ENCODE measurements at places on chromosomes 5 and 9. TPM values are rescaled to one million over a fixed set of nuclear protein-coding genes. Genes with fewer than 3 reads are reported as not detected.

GRCh38 chr9:98154678-98155077 lies 35.7 kb upstream of the TRIM14 start:
- DNase-seq = no peak

DNA sequence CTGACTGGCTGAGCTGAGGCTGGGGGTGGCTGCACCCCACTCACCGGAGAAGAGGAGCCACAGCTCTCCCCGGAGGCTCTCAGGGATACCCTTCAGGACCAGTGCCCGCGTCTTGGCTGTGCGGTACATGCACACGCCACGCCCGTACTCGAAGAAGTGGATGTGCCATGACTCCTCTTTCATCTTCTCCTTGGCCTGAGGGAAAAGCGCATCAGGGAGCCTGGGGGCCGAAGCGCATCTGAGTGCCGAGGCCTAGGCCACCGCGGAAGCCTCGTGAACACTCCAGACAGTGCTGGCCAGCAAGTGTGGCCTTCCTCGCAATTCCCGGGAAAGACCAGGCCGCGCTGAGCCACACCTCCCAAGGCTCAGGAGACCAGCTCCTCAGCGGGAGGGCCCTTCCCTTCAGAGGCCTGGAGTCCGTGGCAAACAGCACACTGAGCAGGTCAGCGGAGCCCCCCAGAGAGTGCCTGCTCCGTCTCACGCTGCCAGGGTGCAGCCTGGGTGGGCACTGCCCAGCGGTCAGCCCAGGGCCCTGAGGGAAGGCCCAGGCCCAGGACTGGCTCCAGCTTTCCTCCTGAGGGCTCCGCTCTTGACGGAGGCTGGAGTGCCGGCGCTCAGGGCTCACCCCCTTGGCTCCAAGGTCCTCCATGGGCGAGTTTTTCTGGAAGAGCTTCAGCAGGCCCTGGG lies 20.5 kb upstream of the MRNIP start:
- no peak for DNase-seq

ARAP3 gene
- 11.5 TPM for total RNA-seq

PCDHB6 gene
- total RNA-seq = 0.52 TPM

DNA sequence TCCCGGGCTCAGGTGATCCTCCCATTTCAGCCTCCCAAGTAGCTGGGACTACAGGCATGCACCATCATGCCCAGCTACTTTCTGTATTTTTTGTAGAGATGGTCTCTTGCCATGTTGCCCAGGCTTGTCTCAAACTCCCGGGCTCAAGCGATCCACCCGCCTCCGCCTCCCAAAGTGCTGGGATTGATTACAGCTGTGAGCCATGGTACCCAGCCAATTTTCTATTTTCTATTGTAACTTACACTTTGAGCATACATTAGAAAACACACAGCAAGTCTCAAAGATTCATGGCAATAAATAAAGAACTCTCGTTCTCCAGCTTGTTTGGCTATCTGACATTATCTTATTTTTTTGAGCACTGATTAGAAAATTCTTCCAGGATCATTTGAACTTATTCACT lies 228.7 kb downstream of the ADAMTS6 start:
- no peak for DNase-seq

- no peak for DNase-seq
Measured at GRCh38 chr5:56900858-56901578, 8.4 kb upstream of the SETD9 start.

NSG2 gene
- 0.13 TPM for total RNA-seq

GRCh38 chr5:42974536-42974935 lies 65.6 kb downstream of the ANXA2R start:
- no peak for DNase-seq

- no peak for DNase-seq
Measured at GRCh38 chr9:116319480-116319879, 165.9 kb downstream of the PAPPA start.

GRCh38 chr5:124739634-124740025 lies 6.8 kb downstream of the ZNF608 start:
- DNase-seq = no peak

GRCh38 chr5:178790371-178790770 lies 59.9 kb upstream of the ZNF354A start:
- no peak for DNase-seq

C6 gene
- total RNA-seq = 67.6 TPM

DDX4 gene
- total RNA-seq = not detected

DNA sequence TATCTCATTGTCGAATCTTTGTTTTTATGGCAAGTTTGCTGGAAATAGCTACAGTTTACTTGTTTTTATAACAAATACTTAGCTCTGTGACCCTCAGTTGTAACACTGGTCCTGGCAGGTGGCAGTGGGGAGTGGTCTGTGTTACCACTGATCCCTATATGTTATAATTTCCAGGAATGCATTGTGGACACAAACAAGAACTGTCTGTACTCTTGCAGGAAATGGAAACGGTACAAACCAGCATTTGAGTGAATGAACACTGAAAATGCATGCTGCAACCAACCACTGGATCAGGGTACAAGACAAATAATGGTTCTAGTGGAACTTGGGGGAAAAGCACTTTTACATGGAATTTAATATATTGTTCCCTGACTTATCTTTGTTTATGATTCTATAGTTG lies 66.5 kb upstream of the PJA2 start:
- no peak for DNase-seq

SHISAL2B gene
- not detected for total RNA-seq

RETREG1 gene
- 177 TPM for total RNA-seq

DNA sequence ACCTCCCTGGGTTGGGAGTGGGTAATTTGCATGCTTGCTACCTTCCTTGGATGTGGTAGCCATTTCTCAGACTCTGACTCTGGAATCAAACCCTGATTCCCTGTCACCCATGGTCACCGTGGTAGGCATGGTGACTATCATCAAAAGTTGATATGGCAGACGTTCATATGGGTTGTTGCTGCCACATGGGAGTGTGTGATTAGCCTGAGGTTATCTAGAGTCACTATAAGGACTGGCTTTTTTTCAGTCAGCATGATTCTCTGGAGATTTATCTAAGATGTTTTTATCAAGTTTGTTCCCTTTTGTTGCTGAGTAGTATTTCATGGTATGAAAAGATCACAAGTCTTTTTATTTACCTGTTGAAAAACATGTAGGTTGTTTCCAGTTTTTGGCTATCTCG lies 7.0 kb downstream of the RCL1 start:
- no peak for DNase-seq

NR6A1 gene
- 2.0 TPM for total RNA-seq

SAXO1 gene
- not detected for total RNA-seq

DNA sequence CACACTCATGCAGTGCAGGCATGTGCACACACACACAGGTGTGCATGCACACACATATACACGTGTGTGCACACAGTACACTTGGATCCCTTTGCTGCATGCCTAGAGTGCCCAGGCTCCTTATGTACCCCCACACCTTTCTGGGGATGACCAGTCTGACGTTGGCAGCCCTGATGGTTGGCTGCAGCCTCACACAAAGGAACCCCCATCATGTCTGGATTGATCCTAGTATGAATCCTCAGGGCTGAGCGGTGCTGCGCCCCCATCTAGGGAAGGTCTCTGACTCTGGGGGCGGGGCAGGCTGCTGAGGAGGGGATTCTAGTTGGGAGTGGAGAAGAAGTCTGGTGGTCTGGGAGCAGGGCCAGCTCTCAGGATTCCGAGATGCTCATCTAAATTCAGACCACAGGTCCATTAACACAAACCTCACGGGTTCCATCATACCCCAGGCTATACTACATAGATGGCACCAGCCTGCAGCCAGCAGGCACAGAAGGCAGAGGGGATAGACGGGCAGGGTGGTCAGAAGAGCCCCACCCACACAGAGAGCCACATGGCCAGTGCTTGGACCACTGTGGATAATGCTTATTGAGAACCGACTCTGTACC lies 50.5 kb upstream of the OLFM1 start:
- DNase-seq = no peak

SLIT3 gene
- total RNA-seq = 24.9 TPM
